CD8-positive, alpha-beta memory T cell (primary cell): ENCODE measurements at places on chromosomes 4 and X. TPM values are rescaled to one million over a fixed set of nuclear protein-coding genes. Genes with fewer than 3 reads are reported as not detected.

Gene PNMA6F
- polyA plus RNA-seq, result not detected

GRCh38 chr4:70177090-70177489 lies 18.4 kb upstream of the ODAM start:
- no peak for DNase-seq

GRCh38 chr4:106647451-106647850 lies 278.9 kb upstream of the GIMD1 start:
- DNase-seq, result no peak

- no peak for DNase-seq
Measured at GRCh38 chr4:138611721-138612120, 369.6 kb upstream of the SLC7A11 start.

- DNase-seq, result no peak
Measured at GRCh38 chr4:77586951-77587383, 18.7 kb upstream of the CXCL13 start.
